Thoracic aorta (tissue), 2 donors: ENCODE measurements at places on chromosomes 1 and 21.

DNA sequence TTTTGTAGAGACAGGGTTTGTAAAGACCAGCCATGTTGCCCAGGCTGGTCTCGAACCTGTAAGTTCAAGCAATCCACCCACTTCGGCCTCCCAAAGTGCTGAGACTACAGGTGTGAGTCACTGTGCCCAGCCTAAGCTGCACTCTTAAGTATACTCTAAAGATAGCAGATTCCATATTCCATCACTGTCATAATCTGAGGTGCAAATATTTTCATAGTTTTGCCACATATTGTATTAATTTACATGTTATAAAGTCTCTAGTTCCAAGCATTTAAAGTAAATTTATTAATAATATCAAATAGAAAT, 121.3 kb downstream of the HFM1 start:
- no peak for DNase-seq

- DNase-seq = no peak
Measured at GRCh38 chr1:244217711-244218110, 166.6 kb downstream of the ZBTB18 start.

DNA sequence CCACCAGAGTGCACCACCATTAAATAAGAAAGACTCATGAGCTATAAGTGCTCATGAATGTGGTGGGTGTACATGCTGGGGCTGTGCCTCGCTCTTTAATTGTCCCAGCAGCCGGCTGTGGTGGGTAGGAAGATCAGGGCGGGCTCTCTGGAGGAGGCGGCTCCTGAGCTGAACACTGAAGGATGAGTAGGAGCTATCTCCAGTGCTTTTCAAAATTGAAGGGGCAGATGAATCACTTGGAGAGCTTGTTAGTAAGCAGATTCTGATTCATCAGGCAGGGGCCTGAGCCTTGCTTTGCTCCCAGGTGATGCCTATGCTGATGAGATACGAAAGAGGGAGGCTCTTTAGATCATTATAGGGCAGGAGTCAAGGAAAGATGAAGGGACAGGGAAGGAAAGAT, 54.1 kb downstream of the ETS2 start:
- DNase-seq = no peak

- DNase-seq = no peak
Measured at GRCh38 chr1:40981691-40982448, 2.4 kb downstream of the CTPS1 start.
